NCI-H345 (cell line): ENCODE measurements at places on chromosomes 1 and 21.
A peak's percentile ranks its signal among the peaks of the same experiment; 100 is the strongest.

DNA sequence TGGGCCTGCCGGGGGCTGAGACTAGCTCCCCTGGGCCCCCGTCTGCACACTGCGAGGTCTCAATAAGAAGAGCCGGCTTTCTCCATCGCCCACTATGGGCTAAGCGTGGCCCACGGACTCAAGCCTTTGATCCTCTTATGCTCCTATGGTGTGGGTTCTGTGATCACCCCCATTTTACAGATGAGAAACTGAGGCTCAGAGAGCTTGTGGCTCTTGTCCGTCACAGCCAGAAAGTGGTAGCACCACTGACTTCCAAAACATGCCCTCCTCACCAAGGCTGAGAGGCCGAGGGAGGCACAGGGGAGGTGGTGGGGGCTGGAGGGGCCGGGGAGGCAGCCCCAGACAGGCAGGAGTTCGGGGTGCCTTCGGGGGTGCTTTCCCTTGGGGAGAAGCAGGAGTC is 39.0 kb upstream of the CASZ1 start:
- no peak for DNase-seq

GRCh38 chr1:243621973-243622372 is 228.1 kb downstream of the AKT3 start:
- no peak for DNase-seq

- no peak for DNase-seq
Measured at GRCh38 chr1:154925335-154926170, 11.0 kb downstream of the PMVK start.

GRCh38 chr1:76501136-76501535 is 366.1 kb upstream of the ST6GALNAC5 start:
- DNase-seq: no peak

GRCh38 chr1:229013981-229014380 is 256.9 kb upstream of the RAB4A start:
- DNase-seq: no peak

- DNase-seq: no peak
Measured at GRCh38 chr1:54867717-54868057, 19.3 kb downstream of the DHCR24 start.

GRCh38 chr21:22224261-22224660 is 1226.1 kb downstream of the NCAM2 start:
- DNase-seq: no peak

GRCh38 chr1:59058665-59059439 is 238.0 kb upstream of the FGGY start:
- no peak for DNase-seq

DNA sequence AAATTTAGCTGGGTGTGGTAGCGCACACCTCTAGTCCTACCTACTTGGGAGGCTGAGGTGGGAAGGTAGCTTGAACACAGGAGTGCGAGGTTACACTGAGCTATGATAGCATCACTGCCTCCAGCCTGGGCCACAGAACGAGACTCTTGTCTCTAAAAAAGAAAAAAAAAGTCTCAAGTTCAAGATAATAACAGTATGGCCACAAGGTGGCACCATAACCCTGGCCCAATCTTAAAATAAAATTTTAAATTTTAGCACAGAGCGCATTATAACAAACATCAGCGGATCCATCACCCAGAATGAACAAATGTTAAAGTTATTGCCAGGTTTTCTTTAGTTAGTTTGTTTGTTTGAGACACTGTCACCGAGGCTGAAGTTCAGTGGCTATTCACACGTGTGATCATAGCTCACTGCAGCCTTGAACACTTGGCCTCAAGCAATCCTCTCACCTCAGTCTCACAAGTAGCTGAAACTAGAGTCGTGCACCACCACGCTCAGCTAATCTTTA is 2.9 kb upstream of the HTR6 start:
- peak; percentile 27 for DNase-seq

DNA sequence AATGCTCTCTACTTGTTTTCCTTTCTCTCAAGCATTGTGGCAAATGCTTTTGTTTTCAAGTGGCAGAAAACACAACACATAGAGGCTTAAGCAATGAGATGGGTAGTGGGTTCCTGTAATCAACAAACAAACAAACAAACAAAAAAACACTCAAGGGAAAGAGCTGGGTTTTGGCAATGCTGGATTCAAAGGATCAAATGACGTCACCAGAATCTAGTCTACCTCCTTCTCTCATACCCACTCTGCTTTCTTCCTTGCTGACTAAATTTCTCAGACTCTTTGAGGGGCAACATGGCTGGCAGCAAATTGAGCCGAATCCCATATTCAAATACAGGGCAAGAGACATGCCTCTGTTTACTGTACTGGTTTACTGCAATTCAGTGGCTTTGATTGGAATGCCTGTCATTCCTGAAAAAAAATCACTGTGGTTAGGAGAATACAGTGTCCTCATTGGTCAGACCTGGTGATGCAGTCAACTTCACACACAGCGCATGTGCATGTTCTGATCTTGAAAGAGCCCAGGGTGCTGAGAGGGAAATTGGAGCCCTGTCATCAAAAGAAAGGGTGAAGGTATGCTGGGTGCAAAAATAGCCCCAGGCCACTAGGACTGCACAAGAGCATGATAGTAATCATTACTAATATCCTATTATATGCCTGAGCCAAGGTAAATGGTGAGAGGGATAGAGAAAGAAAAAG is 356.2 kb downstream of the KCTD3 start:
- DNase-seq: no peak

DNA sequence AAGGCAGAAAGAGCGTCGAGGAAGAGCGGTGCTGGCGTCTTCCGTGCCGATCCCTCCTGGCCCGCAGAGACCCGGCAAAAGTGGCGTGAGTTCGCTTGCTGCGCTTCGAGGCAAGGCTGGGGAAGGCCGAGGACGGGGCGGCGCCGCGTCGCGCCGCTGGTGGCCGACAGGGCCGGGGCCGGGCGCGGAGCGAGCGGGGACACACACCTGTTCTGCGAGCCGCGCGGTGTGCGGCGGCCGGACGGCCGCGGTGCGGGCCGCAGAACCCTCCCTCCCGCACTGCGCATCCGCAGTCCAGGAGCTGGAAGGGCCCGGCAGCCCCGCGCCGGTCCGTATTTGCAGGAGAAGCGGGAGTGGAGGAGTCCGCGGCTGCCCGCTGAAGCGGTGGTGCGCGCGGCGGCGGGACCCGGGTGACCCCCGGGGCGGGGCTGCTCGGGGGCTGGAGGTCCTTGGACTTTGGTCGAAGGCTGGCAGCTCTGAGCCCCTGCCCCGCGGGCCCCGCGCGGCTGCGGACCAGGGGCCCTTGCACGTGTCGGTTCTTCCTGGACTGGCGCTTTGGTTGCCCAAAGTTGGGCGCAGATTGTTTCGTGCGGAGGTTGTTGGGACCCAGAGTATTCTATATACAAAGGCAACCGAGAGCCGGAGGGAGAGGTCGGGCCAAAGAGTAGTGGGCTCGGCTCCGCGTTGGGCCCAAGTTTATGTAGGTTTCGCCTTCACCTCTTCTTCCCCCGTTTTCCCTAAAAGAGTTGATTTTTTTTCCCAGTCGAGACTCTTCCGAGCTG is 2.6 kb downstream of the RNF220 start:
- DNase-seq: no peak

DNA sequence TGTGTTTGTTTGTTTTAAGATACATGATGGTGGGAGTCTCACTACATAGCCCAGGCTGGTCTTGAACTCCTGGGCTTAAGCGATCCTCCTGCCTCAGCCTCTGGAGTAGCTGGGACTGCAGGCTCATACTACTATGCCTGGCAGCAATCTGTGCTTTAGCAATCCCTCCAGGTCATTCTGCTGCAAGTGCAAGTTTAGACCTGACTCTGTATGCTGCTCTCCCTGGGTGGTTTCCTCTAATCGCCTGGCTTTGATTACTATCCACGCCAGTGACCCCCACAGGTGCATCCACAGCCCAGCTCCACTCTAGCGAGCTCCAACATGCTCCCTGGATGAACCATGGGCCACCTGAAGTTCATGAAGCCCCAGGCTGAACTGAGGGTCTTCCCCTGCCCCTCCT is 15.5 kb upstream of the PABPC4 start:
- no peak for DNase-seq

GRCh38 chr1:180911640-180912191 is 981 bp upstream of the KIAA1614 start:
- DNase-seq: no peak

GRCh38 chr1:162471290-162471853 is 26.2 kb upstream of the UHMK1 start:
- DNase-seq: no peak

- DNase-seq: no peak
Measured at GRCh38 chr1:17587693-17588047, 48.2 kb downstream of the ARHGEF10L start.

GRCh38 chr1:203153989-203154821 is 21.4 kb downstream of the MYBPH start:
- DNase-seq: no peak

GRCh38 chr21:18467715-18468114 is 64.1 kb upstream of the TMPRSS15 start:
- no peak for DNase-seq

DNA sequence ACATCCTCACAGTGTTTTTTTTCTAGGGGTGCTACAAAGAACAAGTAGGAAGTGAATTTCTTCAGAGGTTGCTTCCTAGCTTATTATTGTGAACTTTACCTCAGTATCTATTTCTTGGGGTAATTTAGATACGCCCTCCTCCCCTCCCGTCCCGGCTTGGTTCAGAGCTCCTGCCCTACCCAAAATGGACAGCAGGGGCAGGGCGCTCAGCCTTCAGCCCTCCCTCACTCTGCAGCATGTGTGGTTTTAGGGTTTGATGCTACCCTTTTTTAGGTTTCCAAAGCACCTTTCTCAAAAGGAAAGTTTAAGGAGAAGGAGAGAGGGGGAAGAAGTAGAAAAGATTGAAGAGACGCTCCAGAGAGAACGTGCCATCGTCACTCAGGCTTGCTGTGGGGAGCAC is 16.9 kb upstream of the POGK start:
- DNase-seq: no peak

- no peak for DNase-seq
Measured at GRCh38 chr1:248751142-248751541, 4.4 kb downstream of the LYPD8 start.

DNA sequence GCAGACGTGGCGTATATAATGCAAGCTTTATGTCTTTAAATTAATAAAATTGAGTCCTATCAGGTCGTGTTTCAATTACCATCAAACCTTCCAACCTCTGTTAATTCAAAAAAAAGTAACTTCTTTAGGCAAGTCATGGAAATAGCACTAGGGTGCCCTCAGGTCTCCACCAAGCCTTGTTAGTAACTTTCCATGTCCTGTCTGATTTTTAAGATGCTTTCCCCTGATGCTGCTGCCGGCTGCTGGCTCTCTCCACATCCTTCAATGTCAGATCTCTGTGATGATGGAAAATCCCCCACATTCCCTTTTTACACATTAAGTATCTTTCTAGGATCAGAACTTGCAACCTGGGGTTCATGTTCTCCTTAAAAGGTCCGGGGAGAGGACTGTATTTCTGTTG is 3.0 kb downstream of the ERG start:
- no peak for DNase-seq

GRCh38 chr1:18394563-18395156 is 86.1 kb upstream of the KLHDC7A start:
- no peak for DNase-seq

GRCh38 chr1:8431019-8431418 is 113.1 kb downstream of the SLC45A1 start:
- no peak for DNase-seq

GRCh38 chr1:219660666-219661463 is 48.0 kb upstream of the ZC3H11B start:
- DNase-seq: no peak

GRCh38 chr1:56135069-56135863 is 444.1 kb downstream of the PLPP3 start:
- no peak for DNase-seq

DNA sequence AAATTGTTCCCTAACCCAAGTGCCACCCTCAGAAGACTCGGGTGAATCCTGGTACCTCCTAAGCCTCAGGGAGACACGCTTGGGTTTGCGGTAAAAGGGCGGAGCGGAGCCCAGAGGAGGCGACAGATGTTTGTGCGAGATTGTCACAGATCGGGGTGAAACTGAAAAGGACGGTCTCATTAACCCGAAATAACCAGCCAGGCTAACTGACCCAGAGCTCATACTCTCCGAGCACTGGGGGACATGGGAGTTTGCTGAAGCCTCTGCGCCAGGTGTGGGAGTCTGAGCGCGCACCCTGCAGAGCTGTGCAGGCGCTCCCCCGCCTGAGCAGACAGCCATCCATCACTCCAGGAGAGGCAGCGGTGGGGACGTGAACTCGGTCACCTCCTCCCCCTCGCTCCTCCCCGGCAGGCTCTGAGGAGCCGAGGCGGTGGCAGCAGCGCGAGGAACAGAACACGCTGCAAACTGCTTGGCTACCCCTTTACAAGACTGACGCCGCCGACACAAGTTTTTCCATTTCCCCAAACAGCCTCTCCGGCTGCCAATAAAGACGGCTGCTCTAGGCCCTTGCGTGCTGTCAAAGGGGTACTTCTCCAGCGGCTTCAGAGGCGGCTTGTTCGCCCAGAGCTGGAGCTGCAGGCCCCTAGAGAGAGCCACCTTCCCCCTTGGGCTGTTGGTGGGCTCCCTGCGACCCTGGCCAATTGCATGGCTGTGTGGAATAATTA is 43.5 kb downstream of the RRAGC start:
- no peak for DNase-seq

- DNase-seq: no peak
Measured at GRCh38 chr1:86069757-86070145, 86.8 kb downstream of the COL24A1 start.

DNA sequence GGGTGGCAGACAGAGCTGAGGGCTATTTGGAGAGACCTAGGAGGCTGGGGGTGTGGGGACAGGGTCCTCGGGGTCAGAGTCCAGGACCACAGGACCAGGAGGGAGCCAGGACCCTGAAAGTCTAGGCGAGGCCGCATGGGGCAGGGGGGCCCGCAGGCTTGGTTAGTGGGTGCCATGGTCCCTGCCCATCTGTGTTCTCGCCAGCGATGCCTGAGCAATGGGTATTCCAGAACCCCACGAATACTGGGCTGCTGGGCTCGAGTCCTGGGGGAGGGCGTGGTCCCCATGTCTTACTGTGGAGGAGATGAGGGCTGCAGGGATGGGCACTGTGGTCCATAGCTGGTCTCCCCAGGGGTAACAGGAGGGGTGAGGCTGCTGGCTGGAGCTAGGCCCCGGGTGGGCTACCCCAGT is 2.0 kb downstream of the KRTAP10-6 start:
- no peak for DNase-seq

GRCh38 chr21:27586986-27587385 is 620.1 kb upstream of the ADAMTS5 start:
- no peak for DNase-seq

- DNase-seq: no peak
Measured at GRCh38 chr1:162670928-162671663, 38.8 kb downstream of the DDR2 start.

GRCh38 chr1:175152006-175152652 is 40.4 kb downstream of the KIAA0040 start:
- DNase-seq: peak; percentile 54

- no peak for DNase-seq
Measured at GRCh38 chr1:172054172-172054571, 212.9 kb downstream of the DNM3 start.

GRCh38 chr1:3084154-3084553 is 15.2 kb downstream of the PRDM16 start:
- DNase-seq: no peak

- no peak for DNase-seq
Measured at GRCh38 chr1:7733276-7733675, 37.8 kb upstream of the VAMP3 start.
